Activated gamma-delta T cell treated with Interleukin-2 at 50 U/mL for 16 hours (primary cell): ENCODE measurements at places on chromosomes 16 and 17.

GRCh38 chr17:82228278-82228841, 482 bp upstream of the SLC16A3 start:
- DNase-seq = peak; percentile 59

DNA sequence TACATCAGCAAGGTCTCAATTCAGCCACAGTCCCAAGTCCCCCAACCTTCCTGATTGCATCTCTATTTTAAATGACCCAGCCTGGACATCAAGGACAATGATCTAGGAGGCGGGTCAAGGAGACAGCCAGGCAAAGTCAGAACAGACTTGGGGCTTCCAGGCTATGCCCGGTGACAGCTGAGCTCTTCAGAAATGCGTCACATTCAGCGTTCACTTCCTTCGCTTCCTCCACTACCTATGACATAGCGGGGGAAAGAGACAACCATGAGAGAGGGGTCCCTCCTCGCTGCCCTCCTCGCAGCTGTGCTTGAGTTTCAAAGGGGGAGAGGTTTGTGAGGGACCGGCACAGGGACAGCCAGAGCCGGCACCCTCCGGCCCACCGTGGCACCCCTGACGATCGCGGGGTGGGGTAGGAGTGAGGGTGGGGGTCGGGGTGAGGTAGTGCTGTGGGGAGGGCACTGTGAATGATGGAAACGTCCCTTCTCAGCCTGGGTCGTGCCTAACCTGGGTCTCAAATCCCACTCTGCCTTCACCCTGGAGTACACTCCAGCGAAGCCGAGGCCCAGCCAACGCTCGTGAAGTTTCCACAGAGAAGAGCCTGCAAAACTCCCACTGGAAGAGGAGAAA, 12.3 kb upstream of the LGALS3BP start:
- DNase-seq = no peak

GRCh38 chr17:55304171-55304859, 39.6 kb downstream of the HLF start:
- DNase-seq = no peak

DNA sequence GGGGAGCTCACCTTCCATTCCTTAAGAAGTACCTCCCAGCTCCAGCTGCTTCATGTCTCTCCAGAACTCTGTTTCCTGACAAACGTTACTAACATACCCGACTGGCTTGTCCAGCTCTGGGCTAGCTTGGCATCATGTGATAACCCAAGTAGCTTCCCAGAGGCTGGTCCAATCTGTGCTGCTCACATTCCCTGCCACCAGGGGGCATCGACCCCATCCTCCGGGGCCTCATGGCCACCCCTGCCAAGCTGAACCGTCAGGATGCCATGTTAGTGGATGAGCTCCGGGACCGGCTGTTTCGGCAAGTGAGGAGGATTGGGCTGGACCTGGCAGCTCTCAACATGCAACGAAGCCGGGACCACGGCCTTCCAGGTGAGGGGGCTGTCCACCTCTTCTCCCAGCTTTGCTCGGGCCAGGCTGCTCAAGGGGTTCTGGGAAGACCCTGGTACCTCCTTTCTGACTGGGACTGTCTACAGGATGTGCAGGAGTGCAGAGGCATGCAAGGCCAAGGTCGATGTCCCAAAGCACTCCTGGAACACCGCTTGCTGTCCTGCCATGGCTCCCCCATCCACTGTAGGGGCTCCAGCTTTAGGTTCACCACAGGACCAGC, 7.6 kb downstream of the EPX start:
- peak; percentile 46 for DNase-seq

GRCh38 chr16:67547423-67548264, 14.7 kb upstream of the CTCF start:
- peak; percentile 52 for DNase-seq

DNA sequence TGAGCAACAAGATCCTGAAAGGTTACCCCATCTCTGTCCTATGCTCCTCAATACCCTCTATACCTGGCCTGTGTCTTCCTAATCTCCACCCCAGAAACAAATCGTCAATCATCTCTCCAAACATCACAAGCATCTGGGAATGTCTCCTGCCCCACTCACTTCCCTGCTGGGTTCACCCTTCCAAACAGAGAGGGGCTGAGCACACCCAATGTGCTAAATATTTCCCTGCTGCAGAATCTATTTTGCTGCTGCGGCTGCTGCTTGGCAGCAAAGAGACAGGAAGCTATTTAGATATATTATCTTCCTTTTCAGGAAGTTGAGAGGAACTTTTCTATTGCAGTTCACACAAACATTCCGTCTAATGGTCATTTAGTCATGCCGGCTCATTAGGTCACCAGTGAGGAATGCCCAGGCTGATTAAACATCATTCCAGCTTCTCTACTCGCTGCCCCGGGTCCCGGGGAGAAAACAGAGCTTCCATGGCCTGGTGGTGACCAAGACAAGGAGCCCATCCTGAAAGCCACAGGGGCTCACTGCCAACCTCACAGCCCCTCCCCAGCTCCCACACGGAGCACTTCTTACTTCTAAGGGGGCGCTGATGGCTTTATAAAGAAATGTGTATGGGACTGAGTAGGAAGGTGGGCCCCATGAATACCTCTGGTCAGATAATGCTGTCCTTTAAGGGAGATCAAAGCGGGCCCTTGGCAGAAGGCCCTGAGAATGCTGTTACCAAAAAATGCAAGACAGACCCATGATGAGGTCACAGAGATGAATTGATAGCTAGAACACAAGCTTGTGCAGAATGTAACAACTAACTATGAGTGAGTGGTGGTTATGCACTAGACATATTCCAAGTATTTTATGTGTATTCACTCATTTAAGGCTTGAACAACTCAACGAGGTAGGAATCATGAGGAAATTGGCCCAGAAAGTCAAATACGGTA, 218.3 kb downstream of the SOX9 start:
- no peak for DNase-seq

GRCh38 chr17:36024106-36024869, 6.5 kb upstream of the CCL23 start:
- DNase-seq = no peak

GRCh38 chr17:48333034-48333530, 96.9 kb downstream of the SKAP1 start:
- no peak for DNase-seq

- no peak for DNase-seq
These were observed 520.0 kb upstream of the CDH11 start for GRCh38 chr16:65641762-65642289.

- no peak for DNase-seq
These were observed 60.0 kb upstream of the CHMP6 start for GRCh38 chr17:80931421-80932265.

GRCh38 chr17:59623151-59623550, 3.5 kb downstream of the CLTC start:
- no peak for DNase-seq

DNA sequence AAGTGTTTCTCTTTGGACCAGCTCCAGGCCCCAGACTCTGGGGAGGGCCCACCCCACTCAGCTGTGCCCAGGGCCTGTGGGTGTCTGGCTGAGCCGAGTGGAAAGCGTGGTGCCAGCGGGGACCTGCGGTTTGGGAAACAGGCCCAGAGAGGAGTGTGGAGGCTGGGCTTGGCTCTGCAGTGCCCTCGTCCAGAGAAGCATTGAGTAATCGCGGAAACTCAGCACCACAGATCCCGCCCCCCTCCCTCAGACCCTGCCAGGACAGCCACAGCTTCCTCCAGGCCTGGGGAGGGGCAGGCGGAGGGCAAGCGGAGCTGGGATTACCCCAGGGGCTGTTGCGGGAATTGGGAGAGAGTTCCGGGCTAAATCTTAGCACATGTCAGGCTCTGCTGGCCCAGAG, 14.6 kb upstream of the PITPNA start:
- no peak for DNase-seq

- DNase-seq = no peak
These were observed 49.2 kb downstream of the METTL16 start for GRCh38 chr17:2462481-2462880.

GRCh38 chr16:57653936-57654335, 14.2 kb upstream of the ADGRG3 start:
- no peak for DNase-seq

- DNase-seq = no peak
These were observed 11.7 kb upstream of the TOB1 start for GRCh38 chr17:50877838-50878237.
